Activated naive CD4-positive, alpha-beta T cell treated with anti-CD3 and anti-CD28 coated beads for 36 hours (primary cell): ENCODE measurements at places on chromosomes 6 and 20. TPM values are rescaled to one million over a fixed set of nuclear protein-coding genes. Genes with fewer than 3 reads are reported as not detected.

PHACTR3 gene
- not detected for total RNA-seq

BPIFB2 gene
- not detected for total RNA-seq

MUC22 gene
- total RNA-seq = not detected

VSX1 gene
- not detected for total RNA-seq

NXT1 gene
- total RNA-seq = 36.9 TPM

TGM3 gene
- total RNA-seq = not detected

AGPAT1 gene
- total RNA-seq = 25.8 TPM

CST7 gene
- total RNA-seq = 37.8 TPM

PTCHD4 gene
- not detected for total RNA-seq

DNAH8 gene
- 0.07 TPM for total RNA-seq

TENT5A gene
- total RNA-seq = 1.0 TPM

PPP1R14C gene
- total RNA-seq = not detected

ZC2HC1B gene
- not detected for total RNA-seq
